Upper lobe of left lung (tissue), 6 donors: ENCODE measurements at places on chromosomes 7 and 10. TPM values are rescaled to one million over a fixed set of nuclear protein-coding genes. Genes with fewer than 3 reads are reported as not detected.

Gene PTPRN2
- total RNA-seq: 7.9 TPM

Gene LRRC61
- total RNA-seq: 17.2 TPM

Gene ADRB1
- 34.4 TPM for total RNA-seq

Gene FERD3L
- total RNA-seq: not detected

Gene UBE3C
- 85.9 TPM for total RNA-seq

Gene NPFFR1
- 0.89 TPM for total RNA-seq

Gene CFAP46
- total RNA-seq: 6.6 TPM

- H3K27ac ChIP-seq: no peak overlapping the region
- peaks cover 6% of the 10 kb centered on the region for H3K27me3 ChIP-seq
- H3K4me1 ChIP-seq: no peaks in the 10 kb centered on the region
- no peaks in the 10 kb centered on the region for H3K36me3 ChIP-seq
- H3K4me3 ChIP-seq: no peak overlapping the region
Measured at GRCh38 chr10:131876508-131876907, 24.3 kb upstream of the PPP2R2D start.

GRCh38 chr7:135508883-135509588 lies 866 bp downstream of the CNOT4 start:
- DNase-seq: peak; percentile 26
- H3K4me1 ChIP-seq: peaks cover 28% of the 10 kb centered on the region
- H3K36me3 ChIP-seq: no peaks in the 10 kb centered on the region

DNA sequence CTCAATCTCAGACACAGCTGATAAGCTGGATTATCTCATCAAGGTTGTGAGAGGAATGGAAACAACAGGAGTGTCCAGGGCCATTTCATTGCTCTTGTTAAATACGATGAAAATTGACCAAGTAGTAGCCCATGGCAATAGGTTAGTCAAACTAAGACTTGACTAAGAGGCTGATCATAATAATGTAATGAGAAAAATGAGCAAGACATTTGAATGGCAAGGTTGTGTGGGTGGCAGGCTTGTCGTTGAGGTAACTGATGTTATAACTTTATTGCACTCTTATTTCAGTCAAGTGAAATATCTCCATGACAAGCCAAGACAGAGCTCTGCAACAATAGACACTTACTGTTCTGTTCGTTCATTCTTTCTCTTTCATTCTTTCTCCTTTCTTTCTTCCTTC lies 532.0 kb downstream of the GATA3 start:
- H3K4me1 ChIP-seq: no peaks in the 10 kb centered on the region
- no peak overlapping the region for H3K4me3 ChIP-seq
- H3K27ac ChIP-seq: no peak overlapping the region

GRCh38 chr7:157846271-157846670 lies 509.5 kb downstream of the DNAJB6 start:
- H3K27me3 ChIP-seq: no peaks in the 10 kb centered on the region
- no peak overlapping the region for H3K4me3 ChIP-seq
- no peak overlapping the region for H3K27ac ChIP-seq
- DNase-seq: no peak

- no peaks in the 10 kb centered on the region for H3K27me3 ChIP-seq
- DNase-seq: no peak
- H3K4me3 ChIP-seq: no peak overlapping the region
- no peak overlapping the region for H3K27ac ChIP-seq
- H3K4me1 ChIP-seq: peaks cover 3% of the 10 kb centered on the region
Measured at GRCh38 chr7:35792472-35792871, 8.4 kb upstream of the SEPTIN7 start.

GRCh38 chr10:93921338-93921737 lies 27.6 kb downstream of the SLC35G1 start:
- H3K27ac ChIP-seq: no peak overlapping the region
- H3K27me3 ChIP-seq: no peaks in the 10 kb centered on the region
- no peak for DNase-seq
- H3K4me1 ChIP-seq: no peaks in the 10 kb centered on the region
- H3K4me3 ChIP-seq: no peak overlapping the region

DNA sequence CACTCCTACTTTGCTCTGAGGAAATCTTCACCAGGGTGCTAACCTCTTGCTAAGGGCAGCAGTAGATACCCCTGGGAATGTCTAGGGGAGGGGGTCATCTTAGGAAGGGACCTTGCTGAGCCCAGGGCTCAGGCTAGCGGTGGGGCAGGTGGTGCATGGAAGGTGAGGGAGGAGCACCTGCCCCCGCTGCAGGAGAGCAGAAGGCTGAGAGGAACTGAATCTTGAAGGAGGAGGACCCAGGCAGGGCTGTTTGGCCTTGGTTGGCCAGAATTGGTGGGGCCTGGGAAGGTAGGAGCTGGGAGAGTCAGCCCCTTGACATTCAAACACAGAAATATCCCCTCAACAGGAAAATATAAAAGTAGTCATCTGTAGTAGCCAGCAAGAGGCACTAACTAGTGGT lies 7.0 kb downstream of the CALHM3 start:
- H3K4me3 ChIP-seq: no peak overlapping the region
- no peaks in the 10 kb centered on the region for H3K27me3 ChIP-seq

- no peaks in the 10 kb centered on the region for H3K4me1 ChIP-seq
- DNase-seq: no peak
- no peaks in the 10 kb centered on the region for H3K27me3 ChIP-seq
- no peak overlapping the region for H3K27ac ChIP-seq
- H3K4me3 ChIP-seq: no peak overlapping the region
Measured at GRCh38 chr7:73342645-73343044, 14.7 kb downstream of the FKBP6 start.

GRCh38 chr10:86678999-86679792 lies 10.9 kb downstream of the LDB3 start:
- no peak for DNase-seq
- no peak overlapping the region for H3K4me3 ChIP-seq
- H3K4me1 ChIP-seq: no peaks in the 10 kb centered on the region
- H3K36me3 ChIP-seq: no peaks in the 10 kb centered on the region
- H3K27ac ChIP-seq: no peak overlapping the region

DNA sequence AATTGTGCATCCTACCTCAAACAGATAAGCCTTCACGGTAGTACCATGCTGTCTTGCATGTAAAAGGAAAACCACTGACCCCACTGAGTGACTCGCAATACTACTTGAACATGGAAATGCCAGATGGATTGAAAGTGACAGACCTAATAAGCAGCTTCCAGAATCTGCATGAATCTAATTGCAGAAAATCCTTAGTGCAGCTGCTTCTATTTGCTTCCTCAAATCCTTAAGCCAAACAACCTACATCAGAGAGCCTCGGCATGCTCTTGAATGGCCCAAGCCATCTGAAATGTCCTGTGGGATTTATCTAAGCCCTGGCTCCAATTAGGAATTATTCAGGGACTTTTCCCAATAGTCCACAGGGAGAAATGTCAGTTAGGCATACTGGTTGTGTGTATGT lies 509.5 kb upstream of the CELF2 start:
- H3K27ac ChIP-seq: no peak overlapping the region
- no peaks in the 10 kb centered on the region for H3K4me1 ChIP-seq
- no peak for DNase-seq
- H3K36me3 ChIP-seq: no peaks in the 10 kb centered on the region

DNA sequence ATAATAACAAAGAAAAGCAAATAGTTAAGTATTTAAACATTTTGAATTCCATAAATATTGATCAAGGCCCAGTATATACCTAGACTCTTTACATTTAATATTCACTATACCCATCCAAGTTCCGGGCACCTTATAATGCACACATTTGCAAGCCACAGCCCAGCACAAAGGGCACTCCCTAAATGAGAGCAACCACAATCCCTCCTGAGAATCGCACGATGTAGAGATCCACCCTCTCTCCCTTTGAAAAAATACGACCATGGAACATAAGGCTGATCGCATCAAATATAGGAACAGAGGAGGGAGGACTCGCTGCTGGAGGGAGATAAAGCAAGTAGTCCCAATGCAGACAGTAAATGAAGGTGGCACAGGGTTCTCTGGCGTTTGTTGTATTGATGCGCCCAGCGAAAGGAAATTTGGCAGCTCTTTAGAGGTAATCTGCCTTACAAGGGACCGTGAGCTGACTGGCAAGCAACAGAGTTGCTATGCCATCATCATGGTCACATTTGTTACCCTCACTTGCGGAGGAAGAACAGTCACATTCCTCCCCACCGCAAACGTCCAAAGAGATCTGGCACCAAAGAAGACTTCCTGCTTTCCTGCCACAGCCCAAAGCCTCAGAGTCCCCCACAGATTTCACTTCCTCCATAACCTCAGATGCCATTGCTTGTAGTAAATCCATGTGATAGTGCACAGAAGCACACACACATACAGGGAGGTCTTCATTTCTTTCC lies 16.1 kb upstream of the TAS2R40 start:
- no peak overlapping the region for H3K4me3 ChIP-seq
- H3K4me1 ChIP-seq: no peaks in the 10 kb centered on the region
- H3K27ac ChIP-seq: no peak overlapping the region
- H3K27me3 ChIP-seq: no peaks in the 10 kb centered on the region
- no peaks in the 10 kb centered on the region for H3K36me3 ChIP-seq

DNA sequence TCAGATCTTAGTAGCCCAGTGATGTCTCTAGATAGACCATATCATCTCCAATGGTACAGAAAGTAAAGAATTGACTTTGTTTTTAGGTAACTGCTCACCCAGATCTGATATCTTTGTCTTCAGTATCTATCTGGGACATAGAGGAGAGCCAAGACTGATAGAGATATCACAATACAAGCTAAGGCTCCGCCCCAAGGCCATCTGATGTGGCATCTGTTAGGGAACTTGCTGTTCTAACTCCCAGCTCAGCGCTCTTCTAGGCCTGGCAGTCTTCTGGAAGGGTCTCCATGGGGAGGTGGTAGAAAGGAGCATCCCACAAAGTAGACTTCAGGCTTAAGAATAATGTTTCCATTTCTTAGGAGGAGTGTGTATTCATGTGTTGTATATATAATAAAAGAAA lies 88.4 kb upstream of the SAMD8 start:
- peaks cover 18% of the 10 kb centered on the region for H3K36me3 ChIP-seq
- H3K4me1 ChIP-seq: peaks cover 4% of the 10 kb centered on the region
- H3K27ac ChIP-seq: no peak overlapping the region
- DNase-seq: no peak
- H3K27me3 ChIP-seq: no peaks in the 10 kb centered on the region

GRCh38 chr7:96327429-96327828 lies 5.5 kb upstream of the SLC25A13 start:
- DNase-seq: no peak
- no peaks in the 10 kb centered on the region for H3K36me3 ChIP-seq
- no peak overlapping the region for H3K27ac ChIP-seq
- no peak overlapping the region for H3K4me3 ChIP-seq
- peaks cover 2% of the 10 kb centered on the region for H3K4me1 ChIP-seq
- H3K27me3 ChIP-seq: no peaks in the 10 kb centered on the region

- H3K36me3 ChIP-seq: no peaks in the 10 kb centered on the region
- H3K27ac ChIP-seq: no peak overlapping the region
- H3K4me3 ChIP-seq: no peak overlapping the region
- no peaks in the 10 kb centered on the region for H3K4me1 ChIP-seq
- no peaks in the 10 kb centered on the region for H3K27me3 ChIP-seq
- no peak for DNase-seq
Measured at GRCh38 chr10:9149134-9149533, 1094.6 kb downstream of the GATA3 start.
